ENCODE measurements at places on chromosomes 2 and 18. TPM values are rescaled to one million over a fixed set of nuclear protein-coding genes. Genes with fewer than 3 reads are reported as not detected.

The KIAA1328 gene
- polyA plus RNA-seq, result 9.8 TPM

The SERPINB4 gene
- not detected for polyA plus RNA-seq

GRCh38 chr2:38039121-38039910 lies 36.6 kb downstream of the CYP1B1 start:
- DNase-seq, result no peak

DNA sequence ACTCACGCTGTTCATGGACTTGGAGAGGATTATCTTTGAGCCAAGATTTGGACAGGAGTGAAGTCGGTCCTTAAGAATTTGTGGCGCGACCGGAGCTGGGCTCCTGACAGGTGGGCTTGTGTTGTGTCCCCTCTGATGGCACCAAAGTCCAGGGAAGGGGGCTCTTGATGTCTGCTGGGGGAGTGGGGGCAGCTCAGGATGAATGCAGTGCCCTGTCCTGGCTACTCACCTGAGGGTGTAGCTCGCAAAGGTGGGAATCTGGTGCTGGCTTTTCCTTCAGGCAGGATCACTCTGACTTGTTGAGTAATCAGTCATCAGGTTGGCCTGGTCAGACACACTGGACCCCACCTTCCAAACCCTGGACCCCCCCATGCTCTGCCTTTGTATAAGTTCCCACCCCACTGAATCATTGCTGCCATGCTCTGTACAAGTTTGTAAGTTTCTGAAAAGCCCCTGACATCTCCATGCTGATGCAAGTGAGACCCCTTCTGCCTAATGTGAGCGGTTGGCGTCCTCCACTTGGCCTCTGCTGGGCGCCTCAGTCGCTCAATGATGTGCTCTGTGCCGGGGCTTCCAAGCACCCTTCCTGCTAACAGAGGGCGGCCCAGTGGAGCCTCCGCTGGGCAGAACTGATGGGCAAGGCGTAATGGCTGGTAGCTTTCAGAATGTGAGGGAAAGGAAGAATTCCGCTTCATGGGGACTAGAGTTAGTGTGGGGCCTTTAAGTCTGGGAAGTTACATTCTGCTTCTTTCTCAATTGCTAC lies 196.1 kb downstream of the MGAT5 start:
- no peak for DNase-seq

The NTSR2 gene
- not detected for polyA plus RNA-seq

DNA sequence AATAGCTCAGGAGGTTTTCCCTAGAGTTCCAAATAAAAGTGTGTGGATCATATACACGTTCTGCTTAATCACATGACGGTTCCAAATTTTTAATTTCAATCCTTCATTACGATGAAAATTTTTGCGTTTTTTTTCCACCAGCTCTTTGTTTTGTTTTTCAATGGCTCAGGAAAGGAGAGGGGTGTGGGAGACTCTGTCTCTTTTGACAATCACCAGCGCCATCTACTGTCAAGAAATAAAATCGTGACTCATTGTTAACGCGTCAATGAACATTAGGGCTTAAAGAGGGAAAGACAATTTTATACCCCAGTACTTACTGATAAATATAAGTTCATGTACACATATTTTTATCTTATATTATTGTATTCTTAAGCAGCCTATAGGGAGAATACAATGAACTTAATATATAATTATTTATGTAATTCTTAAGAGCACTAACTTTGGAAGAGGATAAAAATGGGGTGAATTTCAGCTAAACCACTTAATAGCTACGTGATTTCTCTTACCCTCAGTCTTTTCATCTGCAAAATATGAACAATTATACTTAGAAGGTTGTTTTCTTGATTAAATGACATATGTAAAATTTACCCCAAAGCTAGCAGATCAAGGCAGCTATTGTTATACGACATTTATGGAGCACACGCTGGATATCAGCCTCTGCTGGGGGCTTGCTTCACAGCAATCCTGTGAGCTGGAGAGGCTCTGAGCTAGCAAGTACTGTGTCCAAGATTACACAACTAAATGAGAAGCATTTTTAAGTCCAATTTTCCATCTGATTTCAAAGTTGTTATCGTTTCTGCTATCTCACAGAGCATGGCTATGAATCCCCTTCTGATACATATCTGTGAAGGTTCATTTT lies 47.4 kb upstream of the RMDN2 start:
- peak; percentile 77 for DNase-seq

- peak; percentile 54 for DNase-seq
Observed at GRCh38 chr2:177242121-177242987, 22.2 kb downstream of the NFE2L2 start.

- no peak for DNase-seq
Observed at GRCh38 chr2:39549718-39550464, 112.8 kb upstream of the MAP4K3 start.

The INHBB gene
- 0.09 TPM for polyA plus RNA-seq

- DNase-seq, result no peak
Observed at GRCh38 chr2:37631292-37631691, 40.1 kb downstream of the CDC42EP3 start.

DNA sequence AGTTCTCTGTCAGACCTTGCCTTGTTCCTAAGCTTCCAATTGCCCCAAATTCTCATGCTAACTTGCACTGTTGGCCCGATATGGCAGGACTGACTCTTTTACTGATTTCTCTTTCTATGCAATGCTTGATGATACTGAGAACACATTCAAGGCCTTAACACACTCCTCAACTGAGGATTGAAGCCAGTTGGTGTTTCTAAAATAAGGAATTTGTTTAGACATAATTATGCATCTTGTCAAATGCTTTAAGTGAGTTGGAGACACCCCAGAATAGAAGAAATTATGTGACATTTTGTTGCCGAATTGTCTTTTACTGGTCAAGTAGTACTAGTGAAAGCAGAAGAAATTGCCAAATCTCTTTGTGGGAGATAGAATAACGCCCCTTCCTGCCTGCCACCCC lies 60.0 kb upstream of the THSD7B start:
- no peak for DNase-seq

- DNase-seq, result no peak
Observed at GRCh38 chr2:54879598-54880332, 156.3 kb downstream of the EML6 start.

The FAM124B gene
- polyA plus RNA-seq, result 2.8 TPM

DNA sequence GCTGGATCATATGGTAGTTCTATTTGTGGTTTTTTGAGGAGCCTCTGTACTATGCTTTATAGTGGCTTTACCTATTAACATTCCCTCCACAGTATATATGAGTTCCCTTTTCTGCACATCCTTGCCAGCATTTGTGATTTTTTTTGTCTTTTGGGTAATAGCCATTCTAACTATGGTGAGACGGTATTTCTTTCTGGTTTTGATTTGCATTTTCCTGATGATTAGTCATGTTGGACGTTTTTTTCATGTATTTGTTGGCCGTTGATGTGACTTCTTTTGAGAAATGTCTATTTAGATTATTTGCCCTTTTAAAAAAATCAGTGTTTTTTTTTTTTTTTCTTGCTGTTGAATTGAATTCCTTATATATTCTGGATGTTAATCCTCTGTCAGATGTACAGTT lies 31.1 kb downstream of the ACTR3 start:
- DNase-seq, result no peak

DNA sequence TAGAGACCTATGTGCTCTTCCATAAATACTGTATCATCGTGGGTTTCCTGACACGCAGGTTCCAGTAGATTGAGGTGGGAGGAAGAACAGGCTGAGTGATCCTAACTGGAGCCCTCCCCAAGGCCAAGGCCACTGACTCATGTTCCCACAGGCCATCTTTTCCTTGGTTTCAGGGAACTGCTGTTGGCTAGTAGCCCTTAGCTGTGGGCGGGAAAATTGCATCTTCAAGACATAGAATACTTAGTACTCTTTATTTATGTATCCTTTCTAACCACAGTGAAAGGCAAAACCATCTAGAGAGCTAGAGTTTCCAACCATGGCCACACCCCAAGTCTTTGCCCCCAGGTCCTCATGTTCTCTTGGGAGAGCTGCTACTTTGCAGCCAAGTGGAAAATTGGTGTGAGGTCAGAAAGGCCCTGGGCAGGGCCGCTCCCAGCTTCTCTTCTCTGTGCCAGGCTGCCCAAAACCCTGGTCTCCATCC lies 55.9 kb downstream of the COPS8 start:
- no peak for DNase-seq

The CPS1 gene
- 3.8 TPM for polyA plus RNA-seq

Data from renal cortex interstitium (tissue), 15 donors.